WTC11 (cell line): ENCODE measurements at places on chromosomes 12 and 14.

DNA sequence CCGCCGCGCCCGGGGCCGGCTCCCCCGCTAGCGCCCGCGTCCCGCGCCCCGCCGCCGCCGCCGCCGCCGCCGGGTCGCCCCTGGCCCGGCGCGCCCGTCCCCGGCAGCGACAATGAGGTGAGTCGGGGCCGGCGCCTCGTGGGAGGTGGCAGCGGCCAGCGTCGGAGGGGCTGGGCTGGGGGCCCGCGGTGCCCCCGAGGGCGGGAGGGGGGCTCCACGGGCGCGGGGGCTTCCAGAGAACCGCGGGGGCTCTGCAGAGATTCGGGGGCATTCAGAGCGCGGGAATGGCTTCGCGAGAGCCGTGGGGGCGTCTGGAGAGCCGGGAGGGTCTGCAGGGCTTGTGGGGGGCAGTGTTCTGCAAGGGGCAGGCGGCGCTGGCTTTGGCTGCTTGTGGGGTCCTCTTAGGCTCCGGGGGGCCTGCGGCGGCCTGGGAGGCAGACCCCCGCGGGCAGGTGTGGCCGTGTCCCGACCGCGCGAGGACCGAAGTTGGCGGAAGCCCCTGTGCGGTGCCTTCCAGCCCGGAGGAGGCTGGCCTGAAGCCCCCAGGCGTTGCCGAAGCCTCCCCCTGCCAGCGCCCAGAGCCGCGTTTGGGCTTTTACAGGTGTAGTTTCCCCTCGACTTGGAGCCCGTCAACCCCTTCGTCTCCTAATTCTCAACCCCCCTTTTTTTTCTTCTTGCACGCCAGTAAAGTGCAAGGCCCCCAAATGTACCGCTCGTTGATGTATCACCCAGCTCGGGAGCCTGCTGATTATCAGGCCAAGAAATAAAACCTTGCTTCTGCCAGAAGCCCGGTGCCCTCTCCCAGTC, 93.1 kb upstream of the EVL start:
- peaks cover 33% of the 10 kb centered on the region for H3K4me1 ChIP-seq
- peak; percentile 29 for DNase-seq
- H3K4me3 ChIP-seq = peak overlapping the region; percentile 88
- H3K27me3 ChIP-seq = peaks cover 47% of the 10 kb centered on the region
- H3K36me3 ChIP-seq = peaks cover 6% of the 10 kb centered on the region; the same call in 1 of the 2 replicates
- H3K27ac ChIP-seq = no peak overlapping the region

DNA sequence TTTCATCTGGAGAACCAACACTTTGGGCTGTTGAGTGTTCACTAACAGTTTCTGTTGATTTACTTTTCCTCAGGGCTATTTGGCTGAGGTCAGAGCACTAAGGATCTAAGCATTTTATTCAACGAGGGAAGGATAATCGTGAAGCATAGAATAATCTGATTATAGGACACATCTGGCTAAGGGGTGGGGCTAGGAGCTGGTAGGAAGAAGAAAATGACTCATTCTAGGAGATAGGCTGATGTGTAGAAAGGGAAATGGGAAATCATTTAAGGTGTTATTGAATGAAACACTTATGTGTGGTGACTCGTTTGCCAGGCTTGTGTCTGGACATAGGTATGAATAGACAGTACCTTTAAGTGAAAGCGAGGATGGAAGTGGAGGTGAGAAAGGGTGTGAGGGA, 167.2 kb downstream of the ETNK1 start:
- DNase-seq = no peak
- no peaks in the 10 kb centered on the region for H3K27me3 ChIP-seq
- H3K27ac ChIP-seq = no peak overlapping the region
- H3K4me1 ChIP-seq = no peaks in the 10 kb centered on the region
- H3K4me3 ChIP-seq = no peak overlapping the region

DNA sequence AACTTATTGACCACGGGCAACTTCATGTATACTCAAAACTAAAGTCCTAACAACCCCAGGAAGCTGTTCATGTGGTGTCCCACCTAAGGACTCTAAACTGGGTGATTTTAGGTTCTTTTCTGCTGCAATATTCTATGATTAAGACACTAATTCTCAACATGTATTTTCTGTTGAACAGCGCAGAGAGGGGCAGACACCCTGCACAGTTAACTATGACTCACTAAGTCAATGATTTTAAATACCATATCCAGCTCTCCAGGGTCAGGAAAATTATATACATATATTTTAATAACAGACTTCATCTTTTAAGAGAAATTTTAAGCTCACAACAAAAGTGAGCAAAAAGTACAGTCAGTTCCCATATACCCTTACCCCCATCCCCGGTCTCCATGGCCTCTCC, 85.0 kb downstream of the FOXN3 start:
- no peaks in the 10 kb centered on the region for H3K27me3 ChIP-seq
- H3K36me3 ChIP-seq = peaks cover 12% of the 10 kb centered on the region
- H3K4me3 ChIP-seq = no peak overlapping the region
- H3K27ac ChIP-seq = peak overlapping the region; percentile 71; the same call in 1 of the 2 replicates

DNA sequence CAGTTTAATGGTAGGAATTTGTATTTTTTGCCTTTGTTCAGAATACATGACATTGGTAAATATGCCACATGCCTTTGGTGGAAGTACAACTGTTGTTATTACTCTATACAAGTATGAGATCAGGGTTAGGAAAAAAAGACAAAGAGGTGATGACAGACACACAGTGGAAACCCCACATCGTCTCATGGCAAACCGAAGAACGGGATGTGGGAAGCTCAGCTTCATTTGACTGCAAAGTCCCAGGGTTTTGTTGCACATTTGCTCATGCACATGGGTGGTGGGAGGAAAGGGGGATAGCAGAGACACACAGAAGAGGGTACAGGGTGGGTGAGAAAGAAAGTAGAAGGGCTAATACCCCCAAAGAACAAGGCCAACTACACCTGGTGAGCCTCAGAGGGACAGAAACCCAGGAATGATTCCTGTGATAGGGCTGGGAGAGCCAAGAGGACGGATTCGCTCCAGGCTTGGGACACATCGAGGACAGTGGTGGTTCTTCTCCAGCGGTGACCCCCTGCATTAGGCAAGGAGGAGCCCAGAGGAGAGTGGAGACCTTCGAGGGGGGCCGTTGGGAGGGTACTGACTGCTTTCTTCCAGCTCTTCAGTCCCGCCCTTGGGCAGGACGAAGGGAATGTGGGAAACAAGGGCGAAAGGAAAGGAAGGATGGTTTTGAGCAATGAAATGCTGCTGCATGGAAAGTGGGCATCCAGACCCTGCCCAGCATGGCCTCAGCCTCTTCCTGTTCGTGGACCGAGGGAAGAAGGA, 8.1 kb downstream of the VAMP1 start:
- H3K4me1 ChIP-seq = peaks cover 9% of the 10 kb centered on the region; the same call in 1 of the 2 replicates
- peaks cover 54% of the 10 kb centered on the region for H3K36me3 ChIP-seq
- no peak overlapping the region for H3K4me3 ChIP-seq
- DNase-seq = peak; percentile 3

DNA sequence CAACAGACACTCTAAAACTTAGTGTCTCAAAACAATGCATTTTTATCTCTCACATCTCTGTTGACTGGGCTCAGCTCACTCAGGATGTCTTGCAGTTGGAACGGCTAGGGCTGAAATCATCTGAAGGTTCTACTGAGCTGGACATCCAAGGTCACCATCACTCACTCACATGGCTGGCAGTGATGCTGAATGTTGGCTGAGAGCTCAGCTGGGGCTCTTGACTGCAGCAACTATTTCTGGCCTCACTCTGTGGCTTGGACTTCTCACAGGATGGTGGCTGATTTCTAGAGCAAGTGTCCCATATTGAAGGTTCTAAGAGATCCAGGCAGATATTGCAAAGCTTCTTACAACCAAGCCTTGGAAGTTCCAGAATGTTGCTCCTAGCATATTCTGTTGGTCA, 166.5 kb downstream of the ZFP36L1 start:
- DNase-seq = no peak
- H3K27ac ChIP-seq = no peak overlapping the region
- H3K4me3 ChIP-seq = no peak overlapping the region
- no peaks in the 10 kb centered on the region for H3K36me3 ChIP-seq
- H3K4me1 ChIP-seq = peaks cover 34% of the 10 kb centered on the region
- no peaks in the 10 kb centered on the region; the same call in 1 of the 2 replicates for H3K27me3 ChIP-seq

DNA sequence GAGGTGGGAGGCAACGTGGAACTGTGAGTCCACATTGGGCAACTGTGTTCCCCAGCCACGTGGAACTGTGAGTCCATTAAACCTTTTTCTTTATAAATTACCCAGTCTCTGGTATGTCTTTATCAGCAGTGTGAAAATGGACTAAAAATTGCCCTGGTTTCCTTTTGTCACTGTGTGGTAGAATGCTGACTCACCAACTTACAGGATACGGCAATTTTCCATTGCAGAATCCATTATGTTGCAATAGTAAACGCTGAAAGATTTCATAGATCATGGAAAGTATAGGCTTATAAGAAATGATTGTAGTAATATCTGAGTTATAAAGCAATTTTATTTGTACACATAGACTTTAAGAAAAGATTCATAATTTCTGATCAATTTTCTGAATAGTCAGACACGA, 93.0 kb downstream of the GTF2A1 start:
- DNase-seq = no peak
- no peak overlapping the region for H3K27ac ChIP-seq
- no peaks in the 10 kb centered on the region for H3K4me1 ChIP-seq

DNA sequence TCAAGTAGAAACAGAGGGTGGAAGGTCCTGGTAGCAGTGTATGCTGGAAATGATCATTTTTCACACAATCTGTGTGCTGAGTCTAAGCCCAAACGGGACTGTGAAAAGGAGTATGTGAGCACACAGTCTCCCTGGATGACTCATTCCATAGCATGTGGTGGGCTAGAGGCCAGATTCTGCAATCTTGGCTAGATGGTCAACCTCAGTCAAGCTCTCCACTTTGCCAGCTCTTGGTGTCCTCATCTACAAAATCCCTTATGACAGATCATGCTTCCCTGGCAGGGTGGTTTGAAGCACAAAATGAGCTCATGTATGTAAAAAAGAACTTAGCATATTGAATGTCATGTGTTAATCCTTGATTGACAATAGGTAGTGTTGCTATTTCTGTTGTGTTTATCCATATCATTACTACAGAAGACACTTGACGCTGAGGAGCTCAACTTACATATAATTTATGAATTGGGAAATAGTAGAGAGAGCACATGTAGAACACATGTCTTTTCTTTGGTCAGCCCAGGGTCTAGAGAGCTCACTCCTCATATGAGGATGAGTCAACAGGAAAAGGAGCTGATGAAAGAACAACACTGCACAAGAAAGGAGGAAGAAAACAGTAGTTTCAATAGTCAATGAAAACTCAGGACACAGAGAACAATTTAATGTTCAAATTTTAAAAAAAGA, 517.5 kb downstream of the BCL11B start:
- no peak overlapping the region for H3K4me3 ChIP-seq
- H3K27ac ChIP-seq = no peak overlapping the region
- H3K27me3 ChIP-seq = peaks cover 3% of the 10 kb centered on the region; the same call in 1 of the 2 replicates
- H3K36me3 ChIP-seq = peaks cover 15% of the 10 kb centered on the region
- DNase-seq = no peak
- H3K4me1 ChIP-seq = peaks cover 22% of the 10 kb centered on the region

- H3K36me3 ChIP-seq = peaks cover 38% of the 10 kb centered on the region
- no peak overlapping the region for H3K27ac ChIP-seq
- no peak for DNase-seq
- no peaks in the 10 kb centered on the region for H3K4me1 ChIP-seq
- no peak overlapping the region for H3K4me3 ChIP-seq
These were observed 356 bp downstream of the OR4Q2 start for GRCh38 chr14:20002319-20002718.

GRCh38 chr12:65532764-65533163, 254.3 kb downstream of the MSRB3 start:
- H3K27me3 ChIP-seq = no peaks in the 10 kb centered on the region; the same call in 1 of the 2 replicates
- no peak for DNase-seq
- H3K4me1 ChIP-seq = peaks cover 40% of the 10 kb centered on the region
- no peak overlapping the region for H3K4me3 ChIP-seq
- no peaks in the 10 kb centered on the region; the same call in 1 of the 2 replicates for H3K36me3 ChIP-seq

DNA sequence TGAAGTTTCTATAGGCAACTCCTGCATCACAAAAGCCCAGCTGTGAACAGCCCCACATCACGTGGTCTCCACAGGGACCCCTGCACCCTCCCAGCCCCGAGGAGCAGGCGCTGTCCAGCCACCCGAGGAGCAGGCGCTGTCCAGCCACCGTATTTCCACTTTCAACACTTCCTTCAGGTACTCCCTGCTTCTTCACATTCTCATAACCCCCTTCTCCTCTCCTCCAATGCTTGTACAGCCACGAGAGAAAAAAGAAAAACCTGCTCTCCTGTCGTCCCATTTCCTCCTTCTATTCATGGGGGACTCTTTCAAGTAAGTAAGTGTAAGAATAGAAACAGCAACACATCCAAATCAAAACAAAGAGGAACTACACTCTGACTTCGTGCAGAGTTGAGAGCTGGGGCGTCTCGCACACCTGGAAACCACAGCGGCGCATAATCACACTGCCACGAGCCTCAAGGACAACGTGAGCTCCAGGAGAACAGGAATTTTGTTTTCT, 11.9 kb downstream of the CDC42BPB start:
- DNase-seq = no peak
- H3K27ac ChIP-seq = 0 out of 2 replicates have a peak overlapping the region, but pooled peaks have one; percentile 7
- H3K27me3 ChIP-seq = no peaks in the 10 kb centered on the region
- H3K36me3 ChIP-seq = peaks cover 7% of the 10 kb centered on the region
- no peak overlapping the region; the same call in 1 of the 2 replicates for H3K4me3 ChIP-seq

DNA sequence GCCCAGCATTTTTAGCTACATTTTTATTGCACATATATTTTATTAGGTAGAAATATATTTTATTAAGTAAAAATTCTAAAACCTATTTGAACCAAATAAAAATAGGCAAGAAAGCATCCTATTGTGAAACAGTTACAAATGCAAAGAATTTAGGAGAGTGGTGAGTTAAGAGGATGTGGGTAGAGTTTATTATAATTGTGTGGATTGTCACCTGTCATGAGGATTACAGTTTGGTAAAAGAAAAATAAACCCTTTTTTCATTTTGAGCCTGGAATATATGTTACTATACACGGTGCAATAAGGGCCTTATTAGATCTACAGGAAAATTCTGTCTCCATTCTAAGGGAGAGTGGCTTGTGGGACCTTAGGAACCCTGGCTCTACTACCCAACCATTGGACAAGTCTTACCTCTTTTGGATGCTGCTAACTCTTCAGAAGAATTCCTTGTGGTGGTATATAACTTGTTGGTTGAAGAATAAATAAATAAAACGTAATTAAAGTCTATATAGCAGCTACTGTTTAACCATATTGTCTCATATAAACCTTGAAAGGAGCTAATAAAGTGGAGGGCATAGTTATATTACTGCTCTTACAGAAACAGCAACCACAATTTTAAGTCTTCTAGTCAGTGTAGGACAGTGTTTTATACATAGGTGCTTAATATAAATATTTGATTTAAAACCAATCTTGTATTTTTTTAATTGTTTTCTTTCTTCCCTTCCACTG, 67.8 kb downstream of the FGD4 start:
- peaks cover 24% of the 10 kb centered on the region for H3K4me1 ChIP-seq
- no peak overlapping the region for H3K4me3 ChIP-seq
- no peaks in the 10 kb centered on the region for H3K27me3 ChIP-seq
- H3K36me3 ChIP-seq = peaks cover 27% of the 10 kb centered on the region
- H3K27ac ChIP-seq = no peak overlapping the region

GRCh38 chr12:132227782-132228475, 83.7 kb downstream of the NOC4L start:
- no peak overlapping the region for H3K4me3 ChIP-seq
- H3K27me3 ChIP-seq = peaks cover 12% of the 10 kb centered on the region
- no peaks in the 10 kb centered on the region for H3K36me3 ChIP-seq
- no peak for DNase-seq
